Lung (tissue), 17 donors: ENCODE measurements at places on chromosomes 11 and 22.

GRCh38 chr11:119445379-119445778, 22.4 kb upstream of the THY1 start:
- no peak for DNase-seq

DNA sequence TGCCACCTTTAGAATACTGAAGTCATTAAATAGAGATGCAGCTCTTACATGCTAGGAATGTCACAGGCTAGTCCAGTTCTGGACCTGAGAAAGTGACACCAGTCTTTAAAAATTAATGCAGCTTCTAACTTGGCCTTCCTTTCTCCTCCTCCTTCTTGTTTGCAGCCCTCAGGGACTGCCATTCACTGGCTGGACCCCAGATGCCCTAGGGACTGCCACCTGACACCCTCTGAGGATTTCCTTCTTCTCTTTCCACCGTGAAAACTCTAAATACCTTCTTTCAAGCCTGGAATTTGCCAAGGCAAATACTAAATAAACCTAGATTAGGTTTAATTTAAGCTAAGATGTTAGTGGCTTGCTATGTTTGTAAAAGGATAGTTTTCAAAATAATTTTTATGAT, 78.4 kb downstream of the MUC15 start:
- no peak for DNase-seq

- no peak for DNase-seq
Observed at GRCh38 chr11:5226732-5227310, at the start of gene HBB. Gene HBB (minus strand): TSS chr11:5227071. CDS start chr11:5227021, 50 bp downstream.

GRCh38 chr11:792535-792821, 2.6 kb upstream of the CEND1 start:
- DNase-seq, result no peak

DNA sequence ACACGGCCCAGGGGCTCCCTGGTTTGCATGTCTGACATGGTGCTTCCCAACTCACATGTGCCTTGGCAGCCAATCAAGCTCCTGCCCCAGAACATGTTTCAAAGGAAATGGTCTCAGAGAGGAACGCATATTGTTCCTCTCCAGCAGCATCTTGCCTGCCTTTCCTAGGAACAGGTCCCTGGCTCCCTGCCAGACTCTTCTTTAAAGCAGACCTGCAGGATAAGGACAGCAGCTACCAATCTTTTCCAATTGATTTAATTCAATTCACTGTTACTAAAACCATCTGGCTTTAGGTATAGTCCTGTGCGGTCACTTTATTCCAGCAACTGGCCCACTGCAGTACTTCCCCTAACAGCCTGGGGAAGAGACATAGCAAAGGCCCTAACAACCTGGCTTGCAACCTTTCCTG, 79.9 kb downstream of the AMBRA1 start:
- DNase-seq, result peak; percentile 26

DNA sequence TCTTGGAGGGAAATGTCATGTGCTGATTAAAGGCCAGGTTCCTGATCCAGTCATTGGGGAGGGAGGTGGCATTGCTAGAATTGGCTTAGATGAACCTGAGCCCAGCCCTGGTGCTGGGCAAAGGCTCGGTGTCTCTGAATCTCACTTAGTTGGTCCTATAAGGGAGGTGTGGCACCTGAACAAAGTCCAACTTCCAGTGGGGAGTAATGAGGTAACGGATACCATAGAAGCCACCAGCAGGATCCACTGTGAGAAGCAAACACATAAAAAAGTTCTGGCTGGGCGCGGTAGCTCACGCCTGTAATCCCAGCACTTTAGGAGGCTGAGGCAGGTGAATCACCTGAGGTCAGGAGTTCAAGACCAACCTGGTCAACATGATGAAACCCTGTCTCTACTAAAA, 26.6 kb downstream of the PRDM11 start:
- no peak for DNase-seq

DNA sequence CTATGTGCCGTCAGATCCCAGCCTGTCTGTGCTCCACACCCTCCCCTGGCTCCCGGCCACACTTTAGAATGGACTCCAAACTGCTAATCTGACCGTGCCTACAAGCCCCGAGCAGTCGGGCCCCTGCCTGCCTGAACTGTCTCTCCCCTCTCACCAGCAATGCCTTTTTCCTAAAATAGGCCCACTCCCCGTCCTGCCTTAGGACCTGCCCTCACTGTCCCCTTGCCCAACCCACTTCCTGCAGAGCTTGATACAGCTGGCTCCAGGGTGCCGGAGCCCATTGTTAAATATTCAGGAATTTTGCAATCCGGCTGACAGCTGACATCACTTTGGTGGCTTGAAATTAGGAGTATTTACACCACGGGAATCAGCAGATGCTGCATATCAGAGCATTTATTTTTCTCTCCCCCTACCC, 21.4 kb downstream of the MN1 start:
- DNase-seq, result no peak

DNA sequence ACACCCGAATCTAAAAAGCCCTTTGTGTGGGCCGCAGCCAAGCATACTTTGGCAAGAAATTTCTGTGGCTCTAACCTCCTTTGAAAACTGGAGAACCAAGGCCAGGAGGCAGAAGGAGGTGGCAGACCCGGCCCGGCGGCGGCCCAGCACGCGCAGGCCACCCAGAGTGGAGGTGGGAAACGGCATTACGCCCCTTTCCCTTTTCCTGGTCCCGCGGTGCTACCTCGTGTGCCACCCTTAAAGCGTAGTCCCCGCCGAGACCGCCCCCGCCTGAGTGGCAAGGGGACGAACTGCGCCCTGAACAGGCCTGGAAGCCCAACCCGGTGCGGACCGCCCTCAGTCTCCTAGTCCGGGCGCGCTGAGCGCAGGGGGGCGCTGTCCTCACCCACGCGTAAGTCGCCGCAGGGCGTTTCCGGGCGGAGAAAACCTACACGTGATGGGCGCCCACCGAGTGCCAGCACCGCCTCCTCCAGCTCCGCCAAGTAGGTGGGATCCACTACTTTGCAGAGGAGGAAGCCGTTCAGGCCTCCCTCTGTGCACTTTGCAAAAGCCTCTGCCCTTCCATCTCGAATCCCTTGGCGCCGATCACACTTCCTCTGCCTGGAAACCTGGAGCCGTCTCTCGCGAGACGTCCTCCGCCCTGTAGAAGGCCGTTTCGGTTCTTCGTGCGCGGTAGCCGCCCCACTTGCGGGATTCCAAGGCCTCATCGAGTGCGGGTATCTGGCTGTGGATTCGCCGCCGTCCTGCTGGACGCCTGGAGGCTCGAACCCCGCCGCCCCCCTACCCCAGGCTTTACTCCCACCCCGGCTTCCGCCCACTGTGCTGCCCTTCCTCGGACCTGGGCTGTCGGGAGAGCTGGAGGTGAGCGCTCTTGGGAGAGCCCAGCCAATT, at the start of gene ACCS:
TSS of gene ACCS (plus strand) at position 430 of the 891 bp plus-strand sequence. CDS start 1,358 bp downstream, outside the sequence.
- peak; percentile 96 for DNase-seq

DNA sequence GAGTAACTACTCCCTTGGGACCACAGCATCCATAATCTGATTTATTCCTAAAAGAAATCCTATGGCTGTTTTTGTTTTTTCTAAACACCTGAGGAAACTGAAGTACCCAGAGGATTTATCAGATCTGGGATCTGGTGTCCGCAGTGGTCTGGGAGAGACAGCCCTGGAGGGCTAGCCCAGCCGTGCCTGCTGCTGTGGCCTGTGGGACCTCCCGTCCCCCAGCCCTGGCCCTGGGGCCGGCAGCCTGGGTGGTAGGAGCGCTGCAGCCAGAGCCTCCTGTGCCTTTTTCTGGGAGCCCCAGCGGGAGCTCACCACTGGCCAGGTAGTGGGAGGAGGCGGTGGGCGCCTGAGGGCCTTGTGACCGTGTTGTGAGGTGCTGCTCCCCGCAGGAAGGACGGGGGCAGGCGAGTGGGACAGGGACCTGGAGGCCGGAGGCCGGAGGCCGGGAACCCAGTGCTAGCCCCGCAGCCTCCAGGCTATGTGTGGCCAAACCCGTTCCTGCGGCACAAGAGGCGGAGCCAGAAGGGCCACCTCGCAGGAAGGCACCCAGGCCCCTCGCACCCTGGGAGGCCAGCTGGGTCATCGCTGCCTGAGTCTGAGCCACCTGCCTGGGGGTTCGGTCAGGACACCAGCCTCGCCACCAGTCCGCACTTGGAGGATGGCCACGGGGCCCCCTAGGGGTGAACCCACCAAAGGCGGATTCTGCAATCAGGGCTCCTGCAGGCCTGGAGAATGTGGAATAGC, 18.2 kb upstream of the C11orf96 start:
- peak; percentile 33 for DNase-seq

DNA sequence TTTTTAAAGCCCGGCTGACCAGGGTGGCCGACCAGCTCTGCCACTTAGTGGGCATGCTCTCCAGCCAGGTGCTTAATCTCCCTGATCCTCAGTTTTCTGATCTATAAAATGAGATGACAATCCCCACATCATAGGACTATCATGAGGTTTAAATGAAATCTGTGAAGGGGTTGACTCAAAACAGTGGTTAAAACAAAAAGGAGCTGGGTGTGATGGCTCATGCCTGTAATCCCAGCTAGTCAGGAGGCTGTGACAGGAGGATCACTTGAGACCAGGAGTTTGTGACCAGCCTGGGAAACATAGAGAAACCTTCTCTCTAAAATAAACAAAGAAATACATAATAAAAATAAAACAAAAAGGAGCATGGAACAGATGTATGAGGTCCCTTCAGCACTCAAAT, 3.6 kb upstream of the C11orf86 start:
- no peak for DNase-seq

GRCh38 chr22:32926600-32926999, 125.1 kb downstream of the TIMP3 start:
- DNase-seq, result no peak

DNA sequence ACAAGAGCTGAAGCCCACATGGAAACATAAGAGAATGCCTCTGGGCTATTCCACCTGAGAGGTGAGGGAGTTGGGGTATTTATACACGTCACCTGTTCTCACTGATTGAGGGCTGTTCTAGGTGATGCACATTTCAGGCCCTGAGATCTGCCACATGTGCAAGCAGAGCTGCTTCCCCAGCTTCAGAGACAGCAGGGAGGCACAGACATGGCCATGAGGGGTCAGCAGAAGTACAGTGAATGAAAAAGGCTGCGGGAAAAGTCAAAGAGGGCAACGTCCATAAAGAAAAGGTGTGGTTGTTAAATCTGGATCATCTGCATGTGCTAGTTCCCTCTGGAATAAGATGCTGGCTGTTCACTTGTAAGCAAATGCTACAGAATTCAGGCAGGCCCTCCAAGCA, 75.4 kb downstream of the GAB4 start:
- DNase-seq, result no peak

GRCh38 chr22:29143941-29144785, 61.5 kb upstream of the EMID1 start:
- no peak for DNase-seq

GRCh38 chr11:129489249-129489648, 113.6 kb downstream of the BARX2 start:
- no peak for DNase-seq

GRCh38 chr11:121323046-121323607, 30.6 kb downstream of the SC5D start:
- no peak for DNase-seq

- DNase-seq, result peak; percentile 29
Observed at GRCh38 chr22:49536571-49537131, 291.0 kb downstream of the BRD1 start.

DNA sequence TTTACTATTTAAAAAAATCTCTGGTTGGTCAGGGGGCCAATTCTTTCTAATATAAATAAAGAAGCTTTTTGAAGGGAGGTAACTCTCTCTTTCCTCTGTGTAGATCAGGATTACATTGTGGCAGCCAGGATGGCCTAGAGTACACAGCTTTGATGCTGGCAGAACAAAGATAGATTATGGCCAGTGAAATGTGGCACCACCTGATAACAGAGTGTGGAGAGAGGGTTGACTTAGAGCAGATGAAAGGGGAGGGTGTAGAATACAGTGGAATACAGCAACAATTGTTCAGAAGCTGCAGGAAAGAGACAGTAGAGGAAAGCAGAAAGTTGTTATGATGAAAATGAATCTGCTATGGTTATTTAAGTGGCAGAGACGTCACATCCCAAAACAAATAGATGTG, 99.0 kb downstream of the FAR1 start:
- DNase-seq, result no peak

GRCh38 chr11:128497061-128497775, 90.1 kb downstream of the ETS1 start:
- DNase-seq, result peak; percentile 57

- DNase-seq, result no peak
Observed at GRCh38 chr11:2271077-2271326, 614 bp upstream of the ASCL2 start.

GRCh38 chr11:58844361-58845005, at the start of gene GLYATL2:
Gene GLYATL2 (minus strand): TSS chr11:58844704. CDS start chr11:58839612, 5,092 bp downstream.
- DNase-seq, result no peak

- no peak for DNase-seq
Observed at GRCh38 chr11:66885950-66886440, 29.1 kb downstream of the LRFN4 start.

DNA sequence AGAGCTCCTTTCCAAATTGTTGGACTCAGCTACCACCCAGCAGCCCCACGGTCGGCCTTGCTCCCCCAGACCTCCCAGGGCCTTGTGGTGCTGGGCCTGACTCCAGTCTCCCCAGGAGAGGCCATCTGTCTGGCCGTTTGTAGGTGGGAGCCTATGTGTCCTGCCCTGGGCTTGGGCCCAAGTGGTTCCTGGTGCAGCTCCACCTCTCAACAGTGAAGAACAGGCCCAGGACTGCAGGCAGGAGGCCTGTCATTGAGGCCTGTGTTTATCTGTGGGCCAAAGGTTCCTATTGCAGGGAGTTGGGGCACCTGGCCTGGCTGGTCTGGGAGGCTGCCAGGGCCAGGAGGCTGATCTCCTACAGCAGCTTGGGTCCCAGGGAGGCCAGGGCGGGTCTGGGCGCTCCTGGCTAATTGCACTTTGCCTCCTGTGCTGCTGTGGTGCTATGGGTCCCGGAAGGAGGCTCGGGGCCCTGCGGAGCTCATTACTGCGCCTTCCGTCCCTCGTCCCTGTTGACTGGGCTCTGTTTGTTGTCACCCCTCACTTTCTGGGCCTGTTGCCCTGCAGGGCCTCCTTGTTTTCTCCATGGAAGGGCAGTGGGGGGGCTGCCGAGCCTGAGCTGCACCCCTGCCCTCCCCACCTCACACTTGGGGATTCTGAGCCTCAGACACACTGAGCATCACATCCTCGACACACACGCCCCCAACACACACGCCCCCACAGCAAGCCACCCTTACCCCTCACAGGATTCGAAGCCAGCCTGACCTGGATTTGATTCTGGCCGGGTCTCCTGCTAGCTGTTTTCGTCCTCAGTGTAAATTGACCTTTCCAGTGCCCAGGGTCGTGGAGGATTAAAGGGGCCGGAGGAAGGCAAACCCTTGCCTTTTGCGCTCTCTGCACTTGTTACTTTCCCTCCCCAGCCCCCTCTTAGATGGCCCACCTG, 6.8 kb upstream of the OMP start:
- DNase-seq, result no peak

- DNase-seq, result no peak
Observed at GRCh38 chr22:16975155-16975885, 32.7 kb downstream of the GAB4 start.

- no peak for DNase-seq
Observed at GRCh38 chr11:75888416-75888815, 73.4 kb downstream of the UVRAG start.

GRCh38 chr11:82837650-82838049, 62.6 kb downstream of the PRCP start:
- DNase-seq, result no peak

- no peak for DNase-seq
Observed at GRCh38 chr11:105155679-105156078, 16.1 kb upstream of the CARD18 start.

- DNase-seq, result no peak
Observed at GRCh38 chr11:69674267-69674885, 777 bp downstream of the LTO1 start.
